Myocyte (in vitro differentiated cells): ENCODE measurements at places on chromosomes 6 and 20. TPM values are rescaled to one million over a fixed set of nuclear protein-coding genes. Genes with fewer than 3 reads are reported as not detected.
A peak's percentile ranks its signal among the peaks of the same experiment; 100 is the strongest.

- DNase-seq = no peak
Observed at GRCh38 chr6:17450832-17451231, 57.4 kb downstream of the CAP2 start.

- DNase-seq = peak; percentile 59
Observed at GRCh38 chr6:104682722-104683643, 176.7 kb downstream of the HACE1 start.

- peak; percentile 77 for DNase-seq
Observed at GRCh38 chr6:85460921-85461797, 11.3 kb downstream of the NT5E start.

DNA sequence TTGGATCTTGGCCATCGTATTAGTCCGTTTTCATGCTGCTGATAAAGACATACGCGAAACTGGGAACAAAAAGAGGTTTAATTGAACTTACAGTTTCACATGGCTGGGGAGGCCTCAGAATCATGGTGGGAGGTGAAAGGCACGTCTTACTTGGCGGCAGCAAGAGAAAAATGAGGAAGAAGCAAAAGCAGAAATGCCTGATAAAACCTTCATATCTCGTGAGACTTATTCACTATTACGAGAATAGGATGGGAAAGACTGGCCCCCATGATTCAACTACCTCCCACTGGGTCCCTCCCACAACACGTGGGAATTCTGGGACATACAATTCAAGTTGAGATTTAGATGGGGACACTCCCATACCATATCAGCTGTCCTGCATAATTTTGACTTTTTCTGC, 20.1 kb upstream of the REPS1 start:
- no peak for DNase-seq

DNA sequence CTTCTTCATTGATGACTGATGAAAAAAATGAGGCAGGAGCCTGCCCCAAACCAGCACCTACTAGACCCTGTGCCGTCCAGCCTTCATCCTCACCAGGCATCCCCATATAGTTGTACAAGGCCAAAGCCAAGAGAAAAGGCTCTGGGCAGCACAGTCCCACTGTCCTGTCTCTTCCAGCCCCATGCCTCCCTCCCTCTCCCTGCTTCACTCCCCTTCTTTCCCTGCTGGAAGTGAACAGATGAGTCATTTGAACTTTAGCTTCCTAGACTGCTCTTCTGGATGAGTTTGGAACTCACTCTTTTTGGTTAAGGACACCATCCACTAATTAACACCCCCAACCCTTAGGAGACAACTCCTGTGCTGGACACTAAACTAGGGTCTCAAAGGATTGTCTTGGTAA, 235.2 kb downstream of the LRFN2 start:
- DNase-seq = no peak

- DNase-seq = no peak
Observed at GRCh38 chr6:154537511-154538325, 27.2 kb upstream of the CNKSR3 start.

DNA sequence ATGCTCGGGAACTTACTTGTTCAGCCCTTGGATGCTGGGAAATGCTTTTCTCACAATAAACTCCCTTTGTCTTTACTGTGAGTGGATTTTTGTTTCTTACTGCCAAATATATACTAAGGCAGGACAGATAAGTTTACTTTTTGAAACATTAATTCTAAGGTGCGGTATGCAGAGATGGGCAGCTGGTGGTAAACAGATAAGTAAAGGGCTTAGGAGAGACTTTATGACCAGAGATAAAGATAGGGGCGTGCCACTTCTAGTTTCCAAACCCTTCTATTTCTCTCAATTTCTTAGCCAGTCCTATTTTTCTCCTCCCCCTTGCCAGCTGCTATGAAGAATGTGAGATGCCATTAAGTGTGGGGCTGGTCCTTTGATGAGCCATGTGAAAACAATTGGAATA, 16.3 kb downstream of the SAMD3 start:
- peak; percentile 3 for DNase-seq

GRCh38 chr20:49052334-49052733, 6.2 kb downstream of the CSE1L start:
- peak; percentile 47 for DNase-seq

Gene PROCR
- 3.5 and 3.6 TPM in 2 replicates for total RNA-seq

Gene PEX3
- 13.3 and 15.7 TPM in 2 replicates for total RNA-seq

Gene PCK1
- not detected in 2 replicates for total RNA-seq

Gene AKAP12
- total RNA-seq = 8.0 and 10.9 TPM in 2 replicates

Gene TAP1
- total RNA-seq = 49.7 and 54.7 TPM in 2 replicates
